Stimulated activated CD8-positive, alpha-beta memory T cell treated with anti-CD3 and anti-CD28 coated beads, Interleukin-15, amount 100 ng/mL, for 4 hours (primary cell): ENCODE measurements at places on chromosomes 5 and 9.

GRCh38 chr5:80894083-80894482 is 66.1 kb upstream of the RASGRF2 start:
- DNase-seq, result no peak

GRCh38 chr5:79021753-79022152 is 36.6 kb upstream of the ARSB start:
- no peak for DNase-seq

GRCh38 chr5:148469501-148469935 is 85.8 kb downstream of the FBXO38 start:
- DNase-seq, result no peak

GRCh38 chr5:2157372-2157771 is 274.6 kb upstream of the IRX4 start:
- no peak for DNase-seq

GRCh38 chr9:36056896-36057295 is 20.2 kb downstream of the RECK start:
- no peak for DNase-seq

GRCh38 chr5:147179562-147180147 is 55.2 kb upstream of the STK32A start:
- no peak for DNase-seq

DNA sequence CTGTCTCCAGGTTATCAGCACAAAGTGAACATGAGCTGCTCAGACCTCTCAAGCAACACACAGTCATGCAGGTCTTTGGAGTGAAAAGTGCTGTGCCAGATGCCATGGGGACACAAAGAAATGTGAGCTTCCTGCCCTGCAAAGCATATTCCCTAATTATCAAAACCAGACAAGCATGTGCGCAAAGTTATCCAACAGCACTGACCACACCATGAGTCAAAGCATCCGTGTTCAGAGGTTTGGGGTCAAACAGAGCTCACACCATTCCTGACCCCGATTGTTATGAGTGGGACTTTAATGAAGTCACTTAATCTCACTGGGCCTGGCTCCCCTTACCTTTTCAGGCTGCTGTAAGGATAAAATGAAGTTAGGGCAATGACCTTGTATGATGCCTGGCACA is 138.5 kb downstream of the SLIT3 start:
- no peak for DNase-seq

- no peak for DNase-seq
Measured at GRCh38 chr5:142514196-142514595, 171.7 kb downstream of the FGF1 start.

DNA sequence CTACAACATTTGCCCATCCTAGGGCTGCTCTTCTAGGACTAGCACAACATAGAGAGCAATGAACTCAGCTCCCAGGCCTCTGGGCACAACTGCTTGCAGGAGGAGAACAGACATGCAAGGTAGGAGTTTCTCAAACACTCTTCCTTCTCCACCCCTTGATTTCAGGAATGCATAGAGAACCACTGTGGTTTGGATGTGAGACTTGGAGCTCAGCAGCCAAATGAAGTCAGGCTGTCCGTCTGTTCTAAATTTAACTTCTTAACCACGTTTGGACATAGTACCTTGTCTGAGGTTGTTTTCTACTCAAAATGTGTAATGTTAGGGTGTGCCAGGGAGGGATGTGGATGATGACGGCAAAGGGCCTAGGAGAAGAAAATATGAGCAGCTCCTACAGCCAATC is 515.1 kb upstream of the TNC start:
- no peak for DNase-seq

GRCh38 chr5:74262544-74263207 is 377.9 kb downstream of the ENC1 start:
- DNase-seq, result no peak

DNA sequence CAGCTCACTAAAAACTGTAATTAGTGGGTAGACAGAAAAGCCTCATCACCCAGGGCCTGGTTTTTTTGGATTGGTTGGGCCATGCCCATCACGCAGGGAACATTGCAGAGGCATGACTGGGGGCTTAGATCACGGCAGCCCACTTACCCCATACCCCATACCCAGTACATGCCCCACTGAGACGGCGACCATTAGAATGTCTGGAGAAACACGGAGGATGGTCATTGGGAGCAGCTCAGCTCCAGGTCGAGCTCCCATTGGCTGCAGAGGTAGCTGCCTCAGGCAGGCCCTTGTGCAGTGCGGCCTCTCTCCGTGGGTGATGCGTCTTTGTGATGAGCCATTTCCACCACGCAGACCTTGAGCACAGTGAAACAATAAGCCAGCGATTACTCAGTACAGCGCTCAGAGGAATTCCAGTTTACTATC is 204.0 kb downstream of the GADD45G start:
- no peak for DNase-seq

GRCh38 chr5:56549096-56549886 is 266.1 kb upstream of the MAP3K1 start:
- no peak for DNase-seq

DNA sequence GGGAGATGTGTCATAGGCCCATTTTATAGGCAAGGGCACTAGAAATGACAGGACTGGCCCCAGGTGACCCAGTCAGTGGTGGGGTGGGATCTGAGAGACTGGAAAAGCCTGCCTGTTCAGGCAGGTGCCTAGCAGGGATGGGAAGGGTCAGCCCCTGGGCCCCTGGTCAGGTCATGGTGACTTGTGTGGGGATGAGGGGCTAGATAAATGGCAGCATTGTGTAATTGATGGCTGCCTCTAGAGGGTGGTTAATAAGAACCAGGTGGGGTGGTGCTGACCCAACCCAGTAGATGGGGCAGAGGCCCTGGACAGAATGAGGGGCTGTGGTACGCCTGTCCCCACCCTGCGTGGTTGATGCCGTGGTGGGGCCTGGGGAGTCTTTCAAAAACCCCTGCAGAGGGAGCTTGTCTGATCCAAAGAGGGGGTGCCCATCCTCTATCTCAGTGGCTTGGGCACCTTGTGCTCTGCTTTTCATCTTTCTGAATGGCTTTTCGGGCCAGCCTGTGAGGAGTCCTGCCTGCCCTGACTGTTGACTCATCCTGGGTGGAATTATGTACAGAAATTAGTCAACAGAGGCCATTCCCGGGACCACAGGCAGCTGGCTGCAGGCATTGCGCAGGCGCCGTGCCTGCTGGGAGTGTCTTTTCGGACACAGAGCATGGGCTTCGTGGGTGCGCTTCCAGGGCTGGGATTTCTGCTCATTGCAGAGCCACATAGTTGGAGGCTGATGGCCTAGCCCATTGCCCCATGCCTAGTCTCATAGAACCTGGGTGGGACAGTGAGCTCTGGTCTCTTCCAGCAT is 93.6 kb upstream of the PITX1 start:
- DNase-seq, result no peak

DNA sequence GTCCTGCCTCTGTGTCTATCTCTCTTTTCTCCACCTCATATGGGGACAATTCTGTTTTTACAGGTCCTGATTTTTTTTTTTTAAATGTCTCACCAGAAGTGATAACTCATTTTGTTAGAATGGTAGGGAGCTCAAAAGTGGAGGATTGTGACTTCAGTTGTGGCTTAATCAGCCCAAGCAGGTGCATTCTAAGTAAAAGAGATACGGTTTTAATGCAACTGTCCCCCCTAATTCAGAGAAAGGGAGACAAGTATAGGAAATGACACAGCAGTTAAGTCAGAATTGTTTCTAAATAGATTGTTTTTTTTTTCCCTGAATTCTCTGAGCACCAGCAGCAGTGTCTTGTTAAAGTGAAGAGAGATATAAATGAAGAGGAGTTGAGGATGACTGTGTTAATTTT is 24.5 kb downstream of the MAST4 start:
- DNase-seq, result no peak

GRCh38 chr5:69341520-69342161 is 9.0 kb upstream of the CCDC125 start:
- no peak for DNase-seq

DNA sequence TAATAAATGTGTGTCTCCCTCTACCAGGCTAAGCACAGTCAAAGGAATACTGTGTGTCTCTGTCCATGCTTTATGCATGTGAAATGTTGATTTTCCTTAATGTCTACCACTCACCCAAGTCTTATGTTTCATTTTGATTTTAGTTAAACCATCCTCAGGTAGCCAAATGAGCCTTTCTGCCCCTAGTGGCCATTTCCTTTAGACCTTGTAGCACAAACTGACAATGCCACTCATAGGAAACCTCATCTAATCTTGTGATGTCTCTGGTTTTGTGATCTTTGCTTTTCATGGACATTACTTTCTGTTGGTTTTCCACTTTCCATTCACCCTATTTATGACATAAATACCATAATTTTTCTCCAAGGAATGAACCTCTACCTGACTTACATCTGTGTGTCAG is 820.8 kb downstream of the MAT2B start:
- no peak for DNase-seq

DNA sequence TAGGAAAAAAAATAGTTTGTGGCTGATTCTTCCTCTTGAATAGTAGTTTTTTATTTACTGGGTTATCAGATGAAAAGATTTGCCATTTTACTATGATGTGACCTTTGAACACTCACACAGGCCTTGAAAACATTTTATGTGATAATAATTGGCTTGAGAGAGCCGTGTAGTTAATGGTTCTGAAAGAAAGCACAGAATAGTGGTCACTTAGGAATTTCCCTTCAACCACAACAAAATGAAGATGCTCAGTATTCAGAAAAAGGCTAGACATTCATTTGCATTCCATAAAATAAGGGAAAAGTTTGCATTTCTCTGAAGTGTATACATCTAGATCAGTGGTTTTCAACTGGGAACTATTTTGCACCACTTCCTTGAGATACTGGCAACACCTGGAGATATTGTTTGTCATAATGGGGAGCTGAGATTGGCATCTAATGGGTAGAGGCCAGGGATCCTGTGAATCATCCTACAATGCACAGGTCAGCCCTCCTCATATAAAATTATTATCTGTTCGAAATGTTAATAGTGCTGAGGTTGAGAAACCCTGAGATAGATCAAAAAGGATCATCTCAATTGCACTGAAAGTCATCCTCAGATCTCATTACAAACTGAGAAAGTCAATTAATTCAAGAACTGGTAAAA is 446.4 kb upstream of the CCNG1 start:
- DNase-seq, result no peak

- no peak for DNase-seq
Measured at GRCh38 chr9:7813030-7813429, 13.5 kb upstream of the DMAC1 start.

DNA sequence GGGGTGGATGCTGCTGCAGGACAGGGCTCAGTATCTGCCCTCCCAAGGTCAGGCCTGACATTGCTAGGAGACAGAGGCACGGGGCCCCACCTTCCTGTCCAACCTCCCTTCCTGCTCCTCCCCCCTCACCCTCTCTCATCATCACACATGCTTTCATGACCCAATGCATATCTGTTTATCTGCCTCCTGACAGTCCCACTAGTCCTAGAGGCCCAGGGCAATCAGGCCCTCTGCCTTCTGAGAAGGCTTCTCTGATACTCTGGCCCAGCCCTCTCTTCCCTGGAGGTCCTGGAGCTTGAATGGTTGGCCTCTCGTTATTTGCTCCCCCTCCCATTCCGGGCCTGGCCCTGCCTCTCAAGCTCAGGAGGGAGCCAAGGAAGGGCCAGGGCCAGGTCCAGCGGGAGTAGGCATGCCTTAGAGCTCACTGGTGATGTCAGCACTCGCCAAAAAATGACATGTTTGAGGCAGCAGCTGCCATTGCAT is 90.6 kb upstream of the SAP30L start:
- DNase-seq, result no peak

- no peak for DNase-seq
Measured at GRCh38 chr5:41695920-41696582, 174.2 kb downstream of the OXCT1 start.

DNA sequence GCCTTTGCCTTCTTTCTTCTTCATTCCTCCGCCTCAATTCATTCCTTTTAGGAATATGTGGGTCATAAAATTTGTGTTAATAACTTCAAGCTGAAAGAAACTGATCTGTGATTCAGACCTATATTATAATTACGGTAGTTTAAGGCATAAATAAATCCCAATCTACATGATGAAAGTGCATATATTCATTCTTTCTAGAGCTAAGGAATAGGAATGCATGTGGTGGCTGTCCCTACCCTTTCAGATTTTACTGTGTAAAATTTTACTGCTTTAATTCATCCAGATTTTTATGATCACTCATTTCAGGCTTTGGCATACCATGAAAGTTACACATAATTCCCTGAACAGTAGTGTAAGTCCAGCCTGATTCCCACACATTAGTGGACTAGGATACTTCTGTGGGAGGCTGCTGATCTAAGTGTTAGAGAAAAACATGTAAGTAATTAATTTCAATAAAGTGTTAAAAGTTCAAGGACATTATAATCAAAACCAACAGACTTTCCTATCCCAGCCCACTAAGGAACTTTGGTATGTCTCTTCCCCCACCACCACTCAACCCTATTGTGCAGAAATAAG is 83.1 kb downstream of the HINT1 start:
- DNase-seq, result no peak

DNA sequence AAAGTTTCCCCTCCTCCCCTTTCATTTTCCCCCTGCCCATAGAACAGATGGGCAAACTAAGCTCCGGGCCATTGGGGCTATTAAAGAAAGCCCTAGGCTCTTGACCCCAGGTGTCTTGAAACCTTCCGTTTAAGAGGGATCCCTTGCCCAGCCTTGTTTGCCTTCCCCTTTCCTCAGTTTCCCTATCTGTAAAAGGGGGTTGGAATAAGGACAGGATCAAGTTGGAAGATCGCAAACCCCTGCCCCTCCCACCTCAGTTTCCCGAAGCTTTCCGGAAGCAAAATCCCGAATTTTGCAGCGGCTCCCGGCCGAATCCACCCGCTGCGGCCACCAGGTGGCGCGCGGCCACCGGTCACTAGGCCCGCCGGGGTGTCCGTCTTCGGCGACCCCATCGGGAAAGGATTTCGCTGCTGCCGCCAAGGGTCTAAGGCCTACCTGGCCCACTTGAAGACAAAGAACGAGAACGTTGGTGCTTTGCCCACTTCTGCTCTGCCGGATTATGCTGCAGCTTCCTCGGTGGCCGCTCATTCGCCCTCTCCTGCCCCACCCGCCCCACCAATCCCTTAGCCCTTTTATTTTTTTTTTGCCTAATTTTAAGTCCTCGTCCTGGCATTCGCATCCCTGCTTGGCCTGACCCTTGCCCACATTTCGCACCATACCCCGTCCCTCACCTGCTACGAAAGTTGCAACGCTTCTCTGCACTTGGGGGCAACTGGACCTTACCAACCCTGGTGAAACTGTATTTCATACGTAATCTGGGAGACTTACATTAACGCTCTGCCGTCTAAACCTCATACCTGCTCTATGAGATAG is 962 bp upstream of the NR6A1 start:
- DNase-seq, result no peak

GRCh38 chr5:171989276-171989675 is 17.2 kb downstream of the FBXW11 start:
- no peak for DNase-seq

GRCh38 chr5:142110046-142110531 is 1.5 kb downstream of the NDFIP1 start:
- no peak for DNase-seq

- no peak for DNase-seq
Measured at GRCh38 chr9:120696551-120697230, 17.6 kb downstream of the MEGF9 start.
